ENCODE measurements at places on chromosomes 1 and 21.
A peak's percentile ranks its signal among the peaks of the same experiment; 100 is the strongest.

- no peak for DNase-seq
These were observed 2.3 kb downstream of the RHOU start for GRCh38 chr1:228737601-228738041.

DNA sequence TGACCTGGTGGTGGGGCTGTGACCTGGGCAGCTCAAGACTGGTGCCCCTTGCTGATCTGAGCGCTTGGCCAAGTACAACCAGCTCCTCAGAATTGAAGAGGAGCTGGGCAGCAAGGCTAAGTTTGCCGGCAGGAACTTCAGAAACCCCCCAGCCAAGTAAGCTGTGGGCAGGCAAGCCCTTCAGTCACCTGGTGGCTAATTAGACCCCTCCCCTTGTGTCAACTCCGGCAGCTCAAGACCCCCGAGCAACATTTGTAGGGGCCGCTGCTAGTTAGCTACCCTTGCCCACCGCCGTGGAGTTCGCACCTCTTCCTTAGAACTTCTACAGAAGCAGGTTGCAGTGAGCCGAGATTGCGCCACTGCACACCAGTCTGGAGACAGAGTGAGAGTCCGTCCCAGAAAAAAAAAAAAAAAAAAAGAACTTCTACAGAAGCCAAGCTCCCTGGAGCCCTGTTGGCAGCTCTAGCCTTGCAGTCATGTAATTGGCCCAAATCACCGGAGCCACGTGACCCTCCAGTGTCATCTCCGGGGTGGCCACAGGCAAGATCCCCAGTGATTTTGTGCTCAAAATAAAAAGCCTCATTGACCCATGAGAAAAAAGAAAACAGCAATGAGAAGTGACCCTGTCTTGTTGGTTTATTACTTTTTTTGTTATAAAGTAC is 39.3 kb upstream of the LGALS8 start:
- no peak for DNase-seq

DNA sequence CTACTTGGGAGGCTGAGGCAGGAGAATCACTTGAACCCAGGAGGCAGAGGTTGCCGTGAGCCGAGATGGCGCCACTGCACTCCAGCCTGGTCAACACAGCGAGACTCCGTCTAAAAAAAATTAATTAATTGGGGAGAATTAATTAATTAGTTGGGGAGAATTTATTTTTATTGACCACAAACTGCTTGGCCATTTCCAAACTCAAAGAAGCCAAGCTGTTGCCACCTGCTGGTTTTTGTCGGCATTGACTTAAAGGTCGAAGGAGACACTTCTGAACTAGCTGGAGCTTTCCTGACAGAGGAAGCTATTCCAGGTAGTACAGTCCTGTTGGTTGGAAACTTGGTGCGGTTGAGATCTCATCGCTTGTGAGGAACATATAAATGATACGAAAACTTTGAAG is 13.1 kb downstream of the MAP1LC3C start:
- DNase-seq: no peak

- DNase-seq: no peak
These were observed 45.3 kb downstream of the PRRC2C start for GRCh38 chr1:171530676-171531075.

DNA sequence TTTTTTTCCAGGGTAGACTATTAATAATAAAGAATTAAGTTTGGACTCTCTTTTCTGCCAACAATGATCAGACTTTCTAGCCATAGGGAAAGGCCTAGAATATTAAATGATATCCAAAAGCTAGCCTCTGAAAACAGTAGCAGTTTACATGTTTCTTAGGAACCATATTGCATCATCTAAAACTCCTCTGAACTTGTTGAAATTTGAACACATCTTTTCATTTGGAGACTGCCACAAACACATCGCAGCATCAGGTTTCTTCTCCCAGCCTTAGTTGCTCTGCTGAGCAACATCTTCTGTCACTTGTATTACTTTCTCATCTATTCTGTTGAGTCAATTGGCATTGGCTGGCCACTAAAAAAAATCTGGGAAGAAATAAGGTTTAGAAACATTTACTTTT is 63.2 kb upstream of the GNG4 start:
- DNase-seq: no peak

- DNase-seq: no peak
These were observed 7.2 kb upstream of the MIA3 start for GRCh38 chr1:222610728-222611127.

- no peak for DNase-seq
These were observed 19.2 kb downstream of the FAM89A start for GRCh38 chr1:231020816-231021215.

DNA sequence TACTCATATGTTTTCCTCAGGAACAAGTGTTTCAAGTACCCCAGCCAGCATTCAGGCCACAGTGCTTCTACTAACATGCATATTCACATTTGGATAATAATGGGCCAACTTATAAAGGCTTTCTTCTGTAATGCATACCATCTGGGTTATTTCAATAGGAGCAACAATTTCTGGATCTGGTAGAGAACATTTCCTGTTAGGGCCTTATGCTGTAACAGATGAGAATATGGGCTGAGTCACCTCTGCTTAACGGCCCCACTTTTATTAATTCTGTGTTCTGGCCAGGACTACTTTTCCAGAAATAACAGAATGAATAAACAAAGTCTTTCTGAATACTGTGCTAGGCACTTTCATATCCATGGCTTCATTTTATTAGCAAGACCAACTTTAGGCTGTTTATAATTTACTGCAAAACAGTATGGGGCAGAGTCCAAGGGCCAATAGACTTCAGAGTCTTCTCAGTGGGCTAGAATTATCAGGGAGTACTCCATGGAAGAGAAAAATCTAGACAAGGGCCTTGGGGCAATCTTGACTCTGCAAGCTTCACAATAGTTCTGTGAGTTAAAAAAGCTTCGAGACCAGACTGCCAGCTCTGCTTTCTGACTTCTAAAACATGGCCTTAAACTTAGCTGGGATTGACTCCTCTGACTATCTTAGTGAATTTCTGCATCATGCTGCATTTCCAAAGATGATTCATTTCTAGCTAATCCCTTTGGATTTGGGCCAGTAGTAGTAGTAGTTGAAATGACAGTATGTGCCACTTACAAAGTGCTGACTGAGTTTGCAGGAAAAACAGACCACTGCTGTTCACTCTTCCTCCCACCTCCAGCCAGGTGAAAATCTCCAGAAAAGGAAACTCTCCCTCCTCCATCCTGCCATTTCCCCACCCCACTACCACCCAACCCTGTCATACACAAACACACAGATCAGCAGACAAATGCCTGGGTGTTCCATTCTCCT is 8.2 kb upstream of the SSX2IP start:
- DNase-seq: no peak

- no peak for DNase-seq
These were observed 74.8 kb downstream of the PLA2G4A start for GRCh38 chr1:186903374-186904136.

DNA sequence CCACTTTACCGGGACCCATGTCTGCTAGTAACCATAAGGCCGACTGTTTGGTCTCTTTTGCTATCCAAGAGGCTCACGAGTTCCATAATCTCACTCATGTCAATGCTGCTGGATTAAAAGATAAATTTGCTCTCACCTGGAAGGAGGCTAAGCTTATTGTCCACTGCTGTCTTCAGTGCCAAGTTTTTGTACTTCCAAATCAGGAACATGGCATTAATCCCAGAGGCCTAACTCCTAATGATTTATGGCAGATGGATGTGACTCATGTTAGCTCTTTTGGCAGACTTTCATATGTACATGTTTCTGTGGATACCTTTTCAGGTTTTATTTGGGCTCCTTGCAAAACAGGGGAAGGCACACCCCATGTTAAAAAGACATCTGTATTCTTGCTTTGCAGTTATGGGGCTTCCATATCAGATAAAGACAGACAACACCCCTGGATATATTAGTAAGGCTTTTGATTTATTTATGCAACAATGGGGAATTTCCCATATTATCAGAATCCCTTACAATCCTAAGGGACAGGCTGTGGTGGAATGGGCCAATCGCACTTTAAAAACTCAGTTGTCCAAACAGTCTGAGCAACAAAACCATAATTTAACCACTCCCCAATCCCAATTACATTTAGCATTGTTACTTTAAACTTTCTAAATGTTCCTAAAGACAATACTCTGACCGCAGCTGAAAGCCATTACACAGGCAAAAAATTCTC is 162.7 kb downstream of the IER5 start:
- no peak for DNase-seq

- no peak for DNase-seq
These were observed 145.4 kb upstream of the HP1BP3 start for GRCh38 chr1:20932437-20932977.

DNA sequence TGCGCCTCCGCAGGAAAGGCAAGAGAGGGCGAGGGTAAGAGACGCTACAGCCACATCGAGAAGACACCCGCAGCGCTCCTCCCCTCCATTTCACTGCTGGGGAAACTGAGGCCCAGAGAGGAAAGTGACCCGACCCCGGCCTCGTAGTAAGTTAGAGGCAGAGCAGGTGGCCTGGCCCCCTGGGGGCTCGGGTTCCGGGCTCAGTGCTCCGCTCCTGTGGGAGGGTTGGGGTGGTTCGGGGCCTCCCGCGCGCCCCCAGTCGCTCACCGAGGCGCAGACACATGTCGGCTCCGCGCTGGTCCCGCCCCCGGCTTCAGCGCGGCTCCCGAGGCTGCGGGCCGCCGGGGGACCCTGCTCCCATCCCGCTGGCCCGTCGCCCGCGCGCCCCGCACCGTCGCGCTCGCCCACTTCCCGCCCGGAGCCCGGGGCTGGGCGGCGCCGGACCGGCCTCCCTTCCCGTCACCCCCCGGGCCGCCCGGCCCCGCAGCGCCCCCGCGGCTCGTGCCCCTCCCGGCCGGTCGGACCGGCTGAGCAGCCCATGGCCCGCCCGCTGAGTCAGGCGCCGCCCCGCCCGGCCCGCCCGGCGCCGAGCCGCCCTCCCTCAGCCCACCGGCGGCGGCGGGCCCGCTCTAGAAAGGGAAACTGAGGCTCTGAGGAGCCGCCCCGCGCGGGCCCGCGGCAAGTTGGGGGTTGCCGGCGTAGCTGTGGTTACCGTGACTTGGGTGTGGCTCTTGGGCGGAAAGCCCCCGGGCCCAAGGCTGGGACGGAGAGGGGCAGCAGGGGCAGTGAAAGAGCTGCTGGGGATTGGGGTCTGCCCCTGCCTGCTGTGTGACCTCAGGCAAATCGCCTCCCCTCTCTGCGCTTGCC is at the start of gene TMEM54:
Gene TMEM54 (minus strand): TSS at position 434 of the 867 bp plus-strand sequence. CDS start 151 bp downstream, at position 283.
- DNase-seq: no peak

- no peak for DNase-seq
These were observed 54.0 kb downstream of the OLFML3 start for GRCh38 chr1:114033216-114033706.

DNA sequence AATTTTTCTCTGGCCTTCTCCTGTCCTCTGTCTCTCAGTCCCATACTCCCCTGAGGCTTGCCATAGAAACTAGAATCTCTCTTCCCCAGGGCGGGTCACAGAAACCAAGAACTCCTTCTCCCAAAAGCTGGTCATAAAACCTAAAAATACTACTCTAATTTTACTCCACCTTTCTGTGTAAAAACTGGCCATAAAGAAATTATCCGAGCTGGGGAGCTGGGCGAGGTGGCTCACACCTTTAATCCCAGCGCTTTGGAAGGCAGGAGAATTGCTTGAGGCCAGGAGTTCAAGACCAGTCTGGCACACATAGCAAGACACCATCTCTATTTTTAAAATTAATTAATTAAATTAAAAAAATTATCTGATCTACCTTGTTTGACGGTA is 3.0 kb downstream of the ALG14 start:
- no peak for DNase-seq

DNA sequence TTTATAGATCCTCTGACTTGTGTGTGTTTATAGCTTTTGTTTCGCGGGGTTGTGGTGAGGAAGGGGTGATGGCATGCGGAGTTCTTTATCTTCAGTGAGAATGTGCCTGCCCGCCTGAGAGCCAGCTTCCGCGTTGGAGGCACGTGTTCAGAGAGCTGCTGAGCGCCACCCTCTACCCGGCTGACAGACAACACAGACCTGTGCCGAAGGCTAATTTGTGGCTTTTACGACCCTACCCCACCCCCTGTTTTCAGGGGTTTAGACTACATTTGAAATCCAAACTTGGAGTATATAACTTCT is 14.4 kb upstream of the CD101 start:
- peak; percentile 7 for DNase-seq

DNA sequence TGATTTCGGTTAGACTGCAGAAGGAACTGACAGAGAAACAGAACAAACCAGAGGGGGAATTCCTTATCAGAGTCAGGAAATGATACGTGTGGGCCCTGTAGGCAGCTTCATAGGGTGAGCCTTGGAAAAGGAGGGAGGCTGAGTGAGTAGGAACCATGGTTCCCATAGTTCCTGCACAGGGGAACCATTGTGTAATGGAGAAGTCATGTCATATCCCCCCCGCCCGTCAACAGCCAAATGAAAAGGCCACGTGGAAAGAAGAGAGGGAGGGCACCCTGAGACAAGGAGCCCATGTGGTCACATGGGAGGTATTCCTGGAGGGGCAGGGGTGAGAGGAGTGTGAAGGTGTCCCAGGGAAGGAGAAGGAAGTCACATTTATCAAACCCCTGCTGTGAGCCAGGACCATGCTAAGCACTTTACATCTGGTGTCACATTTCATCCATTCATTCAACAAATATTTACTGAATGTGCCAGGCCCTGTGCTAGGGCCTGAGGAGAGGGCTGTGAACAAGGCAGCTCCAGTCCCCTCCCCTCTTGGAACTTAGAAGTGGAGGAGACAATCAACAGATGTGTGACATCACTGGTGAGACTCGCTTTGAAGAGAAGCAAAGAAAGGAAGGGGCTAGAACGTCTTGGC is 15.7 kb upstream of the FGR start:
- DNase-seq: no peak

- DNase-seq: no peak
These were observed 164.4 kb downstream of the DYRK1A start for GRCh38 chr21:37530901-37531351.

GRCh38 chr1:207826557-207827487 is 75.0 kb downstream of the CD46 start:
- no peak for DNase-seq

- no peak for DNase-seq
These were observed 388.5 kb downstream of the PCP4 start for GRCh38 chr21:40255518-40256444.

- no peak for DNase-seq
These were observed 49.0 kb downstream of the CACHD1 start for GRCh38 chr1:64518692-64519481.

DNA sequence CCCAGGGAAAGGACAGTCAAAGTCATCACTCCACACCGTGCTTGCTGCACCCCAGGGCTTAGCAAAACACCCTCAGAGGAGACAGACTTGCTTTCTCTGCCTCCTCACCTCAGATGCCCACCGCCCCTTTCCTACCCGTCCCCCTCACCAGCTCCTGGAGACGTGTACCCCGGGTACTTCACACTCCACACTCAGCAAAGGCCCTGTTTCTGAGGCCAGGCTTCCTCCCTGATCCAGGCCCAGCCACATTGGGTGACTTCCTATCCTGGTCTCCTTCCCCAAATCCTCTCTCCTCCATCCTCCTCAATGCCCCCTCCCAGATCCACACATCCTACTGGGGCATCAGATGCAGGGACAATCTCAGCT is 116.7 kb downstream of the DMRTB1 start:
- no peak for DNase-seq

- DNase-seq: no peak
These were observed 1.1 kb downstream of the CRCT1 start for GRCh38 chr1:152515434-152515783.

- no peak for DNase-seq
These were observed 59.6 kb downstream of the CC2D1B start for GRCh38 chr1:52306227-52307006.

- no peak for DNase-seq
These were observed 490.5 kb upstream of the CHRM3 start for GRCh38 chr1:238895911-238896310.
